NCI-H2081 treated with DMSO at 0.1 percent for 48 hours (cell line): ENCODE measurements at places on chromosomes 11 and 22.
A peak's percentile ranks its signal among the peaks of the same experiment; 100 is the strongest.

DNA sequence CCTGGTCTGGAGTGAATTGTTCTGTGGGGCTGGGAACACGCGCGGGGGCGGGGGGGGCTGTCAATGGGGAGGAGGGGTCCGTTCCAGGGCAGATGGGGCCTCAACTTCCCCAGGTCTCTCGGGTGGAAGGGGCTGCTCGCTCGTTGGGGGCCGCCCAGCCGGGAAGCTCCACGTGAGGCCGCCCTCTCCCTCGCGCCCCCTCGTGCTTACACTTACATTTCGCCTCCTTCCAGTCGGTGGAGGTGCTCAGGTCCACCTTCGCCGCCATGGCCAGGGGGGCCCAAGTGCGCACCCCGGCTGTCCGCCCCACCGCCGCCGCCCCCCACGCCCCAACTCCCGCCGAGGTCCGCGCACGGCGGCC, 452 bp downstream of the MACROD1 start:
- no peak for DNase-seq

GRCh38 chr11:68381716-68382115, 69.3 kb downstream of the LRP5 start:
- no peak for DNase-seq

- DNase-seq, result no peak
These were observed 8.5 kb downstream of the A4GALT start for GRCh38 chr22:42711895-42712837.

- DNase-seq, result no peak
These were observed 424.5 kb upstream of the ANO5 start for GRCh38 chr11:21768388-21768787.

DNA sequence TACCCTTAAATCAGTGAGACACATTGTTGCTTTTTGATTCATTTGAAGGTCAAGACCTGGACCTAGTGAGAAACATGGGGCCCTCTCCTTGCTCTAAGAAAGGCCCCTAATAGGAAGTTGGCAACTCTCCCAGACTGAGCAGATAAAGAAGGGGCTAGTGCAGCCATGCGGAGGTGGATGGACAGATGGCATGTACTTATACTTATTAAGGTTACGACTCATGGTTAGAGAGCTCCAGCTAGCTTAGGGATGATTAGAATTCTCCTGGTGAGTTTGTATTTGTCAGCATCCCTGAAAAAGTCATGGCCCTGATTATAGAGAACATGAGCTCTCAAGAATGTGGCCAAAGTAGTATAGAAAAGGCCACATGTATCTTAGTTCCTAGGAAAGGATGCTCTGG, 112.1 kb upstream of the BDNF start:
- no peak for DNase-seq

DNA sequence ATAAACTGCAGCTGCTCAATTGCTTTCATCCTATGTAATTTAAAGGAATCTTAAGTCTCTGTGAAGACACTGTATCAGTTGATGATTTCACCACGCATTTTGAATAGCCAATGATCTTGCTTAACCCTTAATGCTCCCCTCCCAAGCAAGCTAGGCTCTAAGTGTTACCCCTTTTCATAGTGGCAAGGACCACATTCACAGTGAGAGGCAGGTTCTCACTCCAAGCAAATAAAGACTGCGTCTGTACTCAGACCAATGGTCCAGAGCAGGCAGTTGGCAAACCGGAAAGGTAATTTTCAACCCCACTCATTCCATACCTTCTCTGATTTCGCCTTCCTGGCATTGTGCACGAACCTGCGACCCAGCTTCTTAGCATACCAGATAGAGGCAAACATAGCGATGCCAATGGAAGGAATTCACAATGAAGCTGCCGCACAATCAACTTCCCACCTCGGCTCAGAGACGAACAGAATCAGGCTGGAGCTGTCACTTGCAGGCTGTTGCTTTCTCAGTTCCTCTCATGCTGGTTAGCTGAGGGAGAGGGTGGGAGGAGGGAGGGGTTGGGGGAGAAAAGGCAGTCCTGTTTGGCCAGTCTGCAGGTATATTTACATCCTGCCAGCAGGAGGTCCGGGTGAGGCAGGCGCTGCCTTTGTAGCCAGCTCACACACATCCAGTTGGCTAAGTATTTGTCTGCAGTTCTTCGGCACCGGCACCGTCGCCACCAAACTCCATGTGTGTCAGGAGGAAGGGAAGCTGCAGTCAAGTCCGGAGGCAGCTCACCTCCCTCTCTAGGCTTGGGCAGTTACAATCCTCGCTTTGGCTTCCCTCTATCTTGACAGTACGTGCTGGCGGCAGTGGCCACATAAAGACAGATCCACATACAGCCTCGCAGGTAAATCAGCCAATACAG, 1151.2 kb upstream of the CCDC90B start:
- DNase-seq, result peak; percentile 69

DNA sequence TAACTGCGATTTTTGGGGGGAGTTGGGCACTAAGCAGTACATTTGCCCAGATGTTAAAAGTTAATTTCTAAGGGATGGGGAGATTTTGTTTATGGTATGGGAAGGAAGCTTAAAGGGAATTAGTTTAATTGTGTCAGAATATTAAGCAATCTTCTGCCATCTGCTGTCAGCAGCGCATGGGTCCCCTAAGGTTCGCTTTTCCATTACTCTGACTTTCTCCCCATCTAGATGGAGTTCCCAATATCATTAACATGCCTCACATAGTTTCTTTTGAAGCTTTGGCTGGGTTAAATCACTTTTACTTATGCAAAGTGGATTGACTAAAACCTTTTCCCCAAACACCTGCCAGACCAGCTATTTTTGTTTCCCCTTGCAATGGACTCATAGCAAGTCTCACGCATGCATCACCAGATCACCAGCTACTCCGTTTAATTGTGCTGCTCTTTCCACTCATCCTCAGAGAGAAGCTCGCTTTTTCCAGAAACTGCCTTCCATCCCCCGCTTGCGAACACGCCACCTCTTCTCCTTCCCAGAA, 172.7 kb downstream of the FAT3 start:
- no peak for DNase-seq

DNA sequence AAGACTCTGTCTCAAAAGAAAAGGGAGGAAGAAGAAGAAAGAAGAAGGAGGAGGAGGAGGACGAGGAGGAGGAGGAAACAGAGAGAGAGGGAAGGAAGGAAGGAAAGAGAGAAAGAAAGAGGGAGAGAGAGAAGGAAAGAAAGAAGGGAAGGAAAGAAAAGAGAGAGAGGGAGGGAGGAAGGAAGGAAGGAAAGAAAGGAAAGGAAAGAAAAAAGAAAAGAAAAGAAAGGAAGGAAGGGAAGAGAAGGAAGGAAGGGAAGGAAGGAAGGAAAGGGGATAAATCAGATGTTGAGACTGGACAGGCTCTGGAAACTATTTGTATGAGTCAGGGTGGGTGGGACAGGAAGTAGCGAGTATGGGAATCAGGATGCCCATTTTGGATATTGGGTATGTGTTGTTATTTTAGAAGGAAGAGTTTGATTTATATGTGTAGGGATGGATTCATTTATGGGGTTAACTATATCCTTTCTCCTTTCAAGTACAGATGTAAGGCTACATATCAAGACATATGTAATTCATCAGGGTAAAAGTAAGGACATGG, 6.0 kb upstream of the RPL3 start:
- DNase-seq, result no peak

DNA sequence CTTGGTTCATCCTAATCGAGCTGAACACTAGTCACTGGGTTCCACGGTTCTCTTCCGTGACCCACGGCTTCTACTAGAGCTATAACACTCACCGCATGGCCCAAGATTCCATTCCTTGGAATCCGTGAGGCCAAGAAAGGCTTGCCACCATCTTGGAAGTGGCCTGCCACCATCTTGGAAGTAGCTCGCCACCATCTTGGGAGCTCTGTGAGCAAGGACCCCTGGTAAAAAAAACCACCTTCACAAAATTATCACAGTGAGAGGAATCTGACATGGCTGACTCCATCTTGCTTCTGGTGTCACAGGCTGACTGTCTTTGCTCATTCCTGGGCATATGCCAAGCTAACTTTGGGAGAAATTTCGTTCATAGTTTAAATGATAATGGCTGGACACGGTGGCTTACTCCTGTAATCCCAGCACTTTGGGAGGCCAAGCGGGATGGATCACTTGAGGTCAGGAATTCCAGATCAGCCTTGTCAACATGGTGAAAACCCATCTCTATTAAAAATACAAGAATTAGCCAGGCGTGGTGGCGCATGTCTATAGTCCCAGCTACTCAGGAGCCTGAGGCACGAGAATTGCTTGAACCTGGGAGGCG, 18.9 kb upstream of the KCTD14 start:
- no peak for DNase-seq

DNA sequence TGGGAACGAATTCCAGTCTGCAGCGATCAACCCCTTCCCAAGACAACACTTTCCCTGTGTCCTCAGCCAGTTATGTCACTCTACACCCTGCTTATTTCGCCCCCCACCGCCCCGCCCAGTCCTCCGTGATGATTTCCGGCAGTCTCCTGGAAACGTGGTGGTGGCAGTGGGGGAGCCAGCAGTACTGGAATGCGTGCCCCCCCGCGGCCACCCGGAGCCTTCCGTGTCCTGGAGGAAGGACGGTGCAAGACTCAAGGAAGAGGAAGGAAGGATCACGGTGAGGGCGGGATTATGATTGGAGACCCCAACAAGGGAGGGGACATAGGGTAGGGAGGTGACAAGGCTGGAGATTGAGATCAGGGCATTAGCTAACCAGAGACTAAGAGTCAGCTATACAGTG, 4.1 kb downstream of the ROBO3 start:
- no peak for DNase-seq

- no peak for DNase-seq
These were observed 177.1 kb upstream of the PITPNB start for GRCh38 chr22:28096161-28096560.

DNA sequence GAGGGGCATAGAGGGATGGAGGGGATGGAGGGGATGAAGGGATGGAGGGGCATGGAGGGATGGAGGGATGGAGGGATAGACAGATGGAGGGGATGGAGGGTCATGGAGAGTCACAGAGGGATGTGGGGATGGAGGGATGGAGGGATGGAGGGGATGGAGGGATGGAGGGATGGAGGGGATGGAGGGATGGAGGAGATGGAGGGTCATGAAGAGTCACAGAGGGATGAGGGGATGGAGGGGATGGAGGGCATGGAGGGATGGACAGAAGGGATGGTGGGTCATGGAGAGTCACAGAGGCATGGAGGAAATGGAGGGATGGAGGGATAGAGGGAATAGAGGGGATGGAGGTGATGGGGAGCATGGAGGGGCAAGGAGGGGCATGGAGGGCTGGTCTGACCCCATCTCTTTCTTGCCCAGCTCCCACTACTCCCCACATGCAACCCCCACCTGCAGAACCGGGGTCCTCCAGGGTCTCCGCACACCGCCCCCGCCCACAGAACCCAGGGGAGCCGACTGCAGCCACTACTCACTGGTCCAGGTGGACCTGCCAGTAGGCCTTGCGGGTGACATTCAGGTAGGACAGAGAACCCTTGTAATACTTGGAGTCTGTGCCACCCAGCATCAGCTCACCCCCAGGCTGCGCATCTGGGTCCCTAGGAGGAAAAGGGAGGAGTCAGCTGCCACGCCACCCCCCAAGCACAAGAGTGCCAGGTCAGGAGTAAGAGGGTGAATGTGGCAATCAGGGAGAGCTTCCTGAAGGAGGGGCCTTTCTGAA, 4.2 kb upstream of the IFITM10 start:
- DNase-seq, result no peak

DNA sequence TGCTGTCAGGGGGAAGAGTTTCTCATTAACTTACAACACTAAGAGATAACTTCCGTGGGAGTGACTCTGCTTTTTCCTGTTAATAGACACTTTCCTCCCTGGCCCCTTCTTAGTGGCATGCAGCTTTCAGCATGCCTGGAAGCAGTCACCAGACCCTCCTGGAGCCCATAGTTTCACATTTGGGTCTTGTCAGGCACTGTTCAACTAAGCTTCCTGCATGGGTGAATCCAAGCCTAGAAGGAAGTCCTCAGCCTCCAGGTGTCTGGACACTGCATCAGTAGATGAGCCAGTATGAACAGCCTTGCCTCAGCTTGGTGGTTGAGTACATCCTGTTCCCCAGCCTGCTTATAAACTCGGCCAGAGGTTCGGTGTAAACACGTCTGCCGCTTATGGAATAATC, 68.1 kb downstream of the PPP6R3 start:
- DNase-seq, result no peak
